Activated CD8-positive, alpha-beta T cell treated with anti-CD3 and anti-CD28 coated beads for 36 hours (primary cell): ENCODE measurements at places on chromosomes 13 and 19. TPM values are rescaled to one million over a fixed set of nuclear protein-coding genes. Genes with fewer than 3 reads are reported as not detected.
A peak's percentile ranks its signal among the peaks of the same experiment; 100 is the strongest.

- DNase-seq: peak; percentile 73
These were observed 5.4 kb downstream of the KLK1 start for GRCh38 chr19:50817941-50818858.

The SYCN gene
- not detected for total RNA-seq

DNA sequence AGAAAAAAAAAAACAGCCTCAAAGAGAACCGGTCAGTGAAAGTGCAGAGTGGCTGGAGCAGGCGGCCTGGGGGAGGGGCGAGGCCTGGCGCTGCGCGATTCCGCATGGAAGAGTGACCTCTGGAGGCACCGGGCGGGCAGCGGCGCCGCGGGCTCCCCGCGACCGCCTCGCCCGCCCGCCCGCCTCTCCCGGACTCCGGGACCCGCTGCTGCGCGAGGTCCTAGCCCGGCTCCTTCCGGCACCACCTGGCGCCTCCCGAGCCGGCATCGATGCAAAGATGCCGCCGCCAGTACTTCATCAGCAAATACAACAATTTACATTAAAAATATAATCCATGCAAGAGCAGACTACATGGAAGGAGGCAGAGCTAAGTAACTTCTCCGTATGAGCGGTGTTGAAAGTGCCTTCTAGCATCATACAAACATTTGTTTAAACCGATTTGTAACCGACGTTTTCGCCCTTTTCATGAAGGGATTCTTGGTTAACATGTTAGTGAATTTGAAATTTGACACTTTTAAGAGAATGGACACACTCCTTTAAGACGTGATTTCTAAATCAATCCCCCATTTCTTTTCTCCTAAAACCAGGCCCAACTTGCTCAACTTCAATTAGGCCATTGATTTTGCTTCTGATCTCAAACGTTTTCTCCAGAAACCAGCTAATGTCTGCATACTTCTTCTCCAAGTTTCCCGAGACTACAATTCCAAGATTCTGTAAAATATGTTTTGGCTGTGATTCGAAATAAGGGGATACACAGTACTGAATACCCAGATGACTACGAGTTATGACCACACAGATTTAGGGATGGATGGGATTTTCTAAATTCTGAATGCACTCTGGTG is 2.1 kb downstream of the EFNB2 start:
- peak; percentile 21 for DNase-seq

GRCh38 chr13:110109910-110110309 is 197.0 kb downstream of the COL4A1 start:
- no peak for DNase-seq

- no peak for DNase-seq
These were observed 43.2 kb downstream of the KLF12 start for GRCh38 chr13:74090869-74091605.

GRCh38 chr13:51988988-51989618 is 22.1 kb downstream of the ATP7B start:
- no peak for DNase-seq

The COX7A1 gene
- total RNA-seq: not detected

GRCh38 chr13:66036636-66037035 is 1193.5 kb downstream of the PCDH9 start:
- DNase-seq: no peak

DNA sequence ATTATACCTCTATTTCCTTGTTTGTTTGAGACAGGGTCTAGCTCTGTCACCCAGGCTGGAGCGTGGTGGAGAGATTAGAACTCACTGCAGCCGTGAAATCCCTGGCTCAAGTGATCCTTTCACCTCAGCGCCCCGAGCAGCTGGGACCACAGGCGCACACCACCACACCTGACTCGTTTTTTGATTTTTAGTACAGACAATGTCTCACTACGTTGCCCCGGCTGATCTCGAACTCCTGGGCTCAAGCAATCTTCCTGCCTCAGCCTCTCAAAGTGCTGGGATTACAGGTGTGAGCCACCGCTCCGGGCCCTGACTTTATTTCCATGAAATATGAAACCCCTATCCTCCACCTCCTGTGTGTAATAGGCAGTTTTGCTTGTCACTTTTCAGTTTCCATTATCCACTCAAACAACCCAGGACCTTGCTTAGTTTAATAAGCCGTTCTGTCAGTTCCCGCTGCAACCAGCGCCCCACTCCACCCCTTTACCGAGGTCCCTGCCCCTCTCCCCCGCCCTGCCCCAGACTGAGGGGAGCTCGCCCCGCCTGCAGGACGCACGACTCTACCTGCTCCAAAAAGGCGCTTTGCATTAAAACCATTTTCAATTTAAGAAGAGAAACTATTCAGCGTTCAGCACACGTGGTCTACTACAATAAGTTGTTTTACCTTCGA is 16.9 kb downstream of the ZNF816 start:
- DNase-seq: no peak

GRCh38 chr19:53872762-53873161 is 5.1 kb downstream of the MYADM start:
- no peak for DNase-seq

GRCh38 chr13:93476175-93476574 is 249.6 kb downstream of the GPC6 start:
- DNase-seq: no peak

The FXYD3 gene
- total RNA-seq: not detected

DNA sequence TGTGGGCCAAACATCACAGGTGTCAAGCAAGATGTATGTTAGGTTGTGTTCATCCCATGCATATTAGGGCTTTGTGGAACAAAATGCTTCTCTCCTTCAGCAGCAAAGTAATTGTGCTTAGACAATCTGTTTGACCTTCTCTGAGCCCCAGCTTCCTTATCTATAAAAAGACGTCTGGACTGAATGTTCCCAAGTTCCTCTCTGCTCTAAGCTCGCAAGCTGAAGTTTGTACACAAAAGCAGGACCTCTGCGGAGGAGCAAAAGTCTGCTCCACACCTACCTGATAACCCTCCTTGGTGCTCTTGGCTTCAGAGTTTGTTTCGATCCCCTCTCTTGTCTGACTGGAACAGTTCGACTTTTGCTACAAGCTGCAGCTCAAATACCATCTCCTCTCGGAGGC is 95.7 kb upstream of the UBL3 start:
- no peak for DNase-seq

The CACNG7 gene
- not detected for total RNA-seq

DNA sequence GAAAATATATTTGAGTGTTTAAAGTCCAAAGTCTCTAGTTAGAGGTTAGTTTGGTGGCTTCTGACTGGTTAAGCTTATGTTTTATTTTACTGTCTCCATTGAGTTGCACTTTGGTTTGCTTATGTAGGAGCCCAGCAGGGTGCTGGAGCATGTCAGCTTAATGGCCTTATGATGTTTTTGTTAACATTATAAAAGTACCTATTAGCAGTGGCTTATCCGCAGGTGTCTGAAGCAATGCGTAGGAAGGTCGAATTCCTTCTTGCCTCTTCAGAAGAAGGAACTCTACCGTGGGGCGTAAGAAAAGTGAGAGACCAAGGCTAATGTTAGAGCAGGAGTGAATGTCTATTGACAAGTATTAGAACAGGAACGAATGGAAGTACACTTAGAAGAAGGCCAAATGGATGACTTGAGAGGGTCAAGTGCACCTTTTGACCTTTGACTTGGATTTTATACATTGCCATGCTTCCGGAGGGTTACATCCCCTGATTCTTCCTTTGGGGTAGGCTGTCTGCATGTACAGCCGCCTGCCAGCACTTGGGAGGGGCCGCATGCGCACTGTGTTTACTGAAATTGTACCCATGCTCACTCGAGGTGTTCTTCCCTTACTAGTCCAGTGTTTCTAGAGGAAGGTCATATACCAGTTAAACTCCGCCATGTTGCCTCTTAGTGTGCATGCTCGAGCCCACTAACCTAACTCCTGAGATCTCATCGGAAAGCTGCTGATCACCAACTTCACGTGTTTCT is 793.9 kb upstream of the PCDH9 start:
- no peak for DNase-seq

The C3 gene
- 0.34 TPM for total RNA-seq

GRCh38 chr13:95608640-95609323 is 35.7 kb downstream of the DZIP1 start:
- no peak for DNase-seq

- no peak for DNase-seq
These were observed 23.5 kb downstream of the ACTN4 start for GRCh38 chr19:38670921-38671398.

DNA sequence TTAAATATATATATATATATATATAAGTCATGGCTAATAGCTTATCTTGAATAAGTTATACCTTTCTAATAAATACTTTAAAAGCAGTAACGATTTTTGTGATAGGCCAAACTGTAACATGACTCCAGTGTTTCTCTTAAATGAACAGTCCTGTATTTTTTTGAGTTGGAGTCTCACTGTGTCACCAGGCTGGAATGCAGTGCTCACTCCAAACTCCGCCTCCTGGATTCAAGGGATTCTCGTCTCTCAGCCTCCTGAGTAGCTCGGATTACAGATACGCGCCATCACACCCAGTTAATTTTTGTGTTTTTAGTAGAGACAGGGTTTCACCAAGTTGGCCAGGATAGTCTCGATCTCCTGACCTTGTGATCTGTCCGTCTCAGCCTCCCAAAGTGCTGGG is 814.2 kb upstream of the SLITRK5 start:
- DNase-seq: no peak

GRCh38 chr13:45356966-45357672 is 16.1 kb upstream of the TPT1 start:
- DNase-seq: no peak

The SARS2 gene
- 43.4 TPM for total RNA-seq

GRCh38 chr19:1608359-1609102 is 3.3 kb upstream of the UQCR11 start:
- peak; percentile 44 for DNase-seq

- peak; percentile 54 for DNase-seq
These were observed 49.8 kb downstream of the ELF1 start for GRCh38 chr13:40969169-40969901.

DNA sequence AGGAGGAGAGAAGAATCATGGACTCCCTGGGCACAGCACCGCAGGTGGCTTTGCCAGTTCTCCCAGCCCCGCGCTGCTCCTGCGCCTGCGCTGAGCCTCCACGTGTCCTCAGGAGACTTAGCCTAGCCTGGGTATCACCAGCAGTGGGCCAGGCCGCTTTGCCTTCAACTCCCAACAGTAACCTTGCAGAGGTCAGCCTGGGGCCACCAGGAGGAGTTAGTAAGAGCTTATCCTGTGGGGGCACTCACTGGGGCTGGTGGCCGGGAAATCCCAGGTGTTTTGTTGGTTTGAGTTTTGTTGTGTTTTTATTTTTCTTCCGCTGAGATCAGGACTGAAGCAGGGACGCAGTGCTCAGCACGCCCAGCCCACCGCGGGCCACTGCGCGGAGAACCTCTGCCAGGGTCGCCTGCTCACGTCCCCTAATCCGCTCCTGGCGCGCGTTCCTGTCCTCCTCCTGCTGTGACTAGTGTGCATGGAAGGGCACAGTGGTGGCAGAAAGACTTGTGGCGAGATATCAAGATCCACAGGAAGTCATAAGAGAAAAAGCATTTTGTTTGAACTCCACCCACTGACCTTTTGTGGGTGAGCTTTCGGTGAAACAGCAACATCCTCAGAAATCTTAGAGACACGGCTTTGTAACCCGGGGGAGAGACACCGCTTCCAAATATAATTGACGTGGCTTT is 207.4 kb upstream of the RFC3 start:
- peak; percentile 73 for DNase-seq

- no peak for DNase-seq
These were observed 520.1 kb upstream of the NBEA start for GRCh38 chr13:34421858-34422475.

- DNase-seq: no peak
These were observed 14.7 kb downstream of the TMPRSS9 start for GRCh38 chr19:2374808-2375207.

The KIR2DL4 gene
- not detected for total RNA-seq

The SPIB gene
- 0.68 TPM for total RNA-seq

The NDUFB7 gene
- total RNA-seq: 123 TPM

DNA sequence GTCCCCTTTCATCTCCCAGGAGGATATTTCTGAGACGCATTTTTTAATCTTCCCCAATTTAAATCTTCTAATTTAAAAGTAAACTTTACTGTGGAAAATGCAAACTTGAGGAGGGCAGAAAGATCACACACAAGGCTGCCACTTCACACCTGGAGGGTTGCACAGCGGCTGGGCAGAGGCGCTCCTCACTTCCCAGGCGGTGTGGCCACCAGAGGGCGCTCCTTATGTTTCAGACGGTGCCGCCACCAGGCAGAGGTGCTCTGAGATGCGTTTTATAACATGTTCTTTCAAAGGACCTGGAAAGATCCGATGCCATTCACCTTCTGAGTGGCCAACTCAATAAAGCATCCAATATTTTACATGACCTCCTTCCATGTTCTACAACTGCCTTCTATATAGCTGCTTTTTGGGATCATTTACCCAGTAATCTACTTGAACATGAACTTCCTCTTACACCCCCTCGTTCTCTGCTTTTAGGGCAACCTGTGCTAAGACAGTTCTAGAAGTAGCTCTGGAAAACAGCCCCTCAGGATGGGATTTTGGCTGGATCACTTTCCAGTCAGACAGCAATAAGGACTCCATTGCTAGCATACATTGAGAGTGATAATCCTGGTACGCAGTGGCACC is 14.8 kb upstream of the MTUS2 start:
- peak; percentile 68 for DNase-seq

- no peak for DNase-seq
These were observed 56.3 kb upstream of the UBAC2 start for GRCh38 chr13:99144306-99144705.

The ZNF578 gene
- 0.72 TPM for total RNA-seq

The NANOS3 gene
- total RNA-seq: 1.3 TPM

- DNase-seq: no peak
These were observed 588 bp upstream of the DPY19L3 start for GRCh38 chr19:32404933-32405430.

GRCh38 chr13:63704521-63704920 is 2288.9 kb upstream of the PCDH20 start:
- no peak for DNase-seq

DNA sequence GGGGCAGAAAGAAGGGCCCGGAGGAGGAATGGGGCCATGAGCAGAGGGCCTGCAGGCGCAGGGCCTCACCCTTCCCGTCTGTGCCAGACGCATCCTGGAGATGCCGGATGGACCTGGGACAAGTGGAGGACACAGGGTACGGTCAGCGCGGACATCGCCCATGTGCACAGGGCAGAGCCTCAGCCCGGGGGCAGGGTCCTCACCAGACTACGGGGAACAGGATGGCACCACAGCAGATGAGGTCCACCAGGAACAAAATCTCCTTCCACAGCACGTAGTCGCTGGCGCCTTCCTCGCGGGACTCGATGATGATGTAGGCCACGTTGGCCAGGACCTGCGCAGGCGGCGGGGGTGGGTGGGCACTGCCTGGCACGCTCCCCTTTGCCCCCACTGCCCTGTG is 5.6 kb downstream of the GPR108 start:
- no peak for DNase-seq
